ENCODE measurements at places on chromosomes 2 and 18. TPM values are rescaled to one million over a fixed set of nuclear protein-coding genes. Genes with fewer than 3 reads are reported as not detected.

GRCh38 chr18:44679914-44680272 lies 795 bp upstream of the SETBP1 start:
- DNase-seq: no peak

GRCh38 chr2:48380989-48381625 lies 148.8 kb upstream of the STON1 start:
- DNase-seq: no peak

- no peak for DNase-seq
Observed at GRCh38 chr2:181678861-181679543, 1.3 kb downstream of the NEUROD1 start.

DNA sequence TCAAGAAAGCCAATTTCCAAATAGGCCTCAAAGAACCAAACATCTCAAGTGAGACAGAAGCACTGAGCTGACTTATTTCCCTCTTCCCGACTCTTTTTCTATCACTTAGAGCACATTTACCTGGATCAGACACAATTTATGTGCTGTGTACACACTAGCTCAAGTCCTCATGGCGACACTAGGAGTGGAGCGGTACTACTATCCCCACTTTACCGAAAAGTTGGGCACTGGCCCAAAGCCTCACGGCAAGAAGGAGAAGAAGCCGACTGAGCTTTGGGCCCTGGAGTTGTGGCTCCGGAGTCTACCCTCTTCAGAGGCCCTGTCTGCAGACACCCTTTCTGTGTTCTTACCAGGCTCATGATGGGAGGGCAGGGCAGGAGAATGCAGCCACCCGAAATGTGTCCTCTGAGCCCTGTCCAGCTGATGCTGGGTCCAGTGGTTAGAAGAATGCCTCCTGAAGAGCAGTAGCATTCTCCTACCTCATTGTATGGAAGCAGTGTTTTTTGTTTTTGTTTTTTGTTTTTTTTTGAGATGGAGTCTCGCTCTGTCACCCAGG lies 91.7 kb upstream of the CNGA3 start:
- no peak for DNase-seq

GRCh38 chr2:186496401-186496800 lies 10.3 kb downstream of the ZC3H15 start:
- DNase-seq: no peak

GRCh38 chr2:195514365-195514764 lies 142.7 kb upstream of the SLC39A10 start:
- DNase-seq: no peak

- DNase-seq: no peak
Observed at GRCh38 chr18:70156886-70157285, 48.6 kb downstream of the RTTN start.

DNA sequence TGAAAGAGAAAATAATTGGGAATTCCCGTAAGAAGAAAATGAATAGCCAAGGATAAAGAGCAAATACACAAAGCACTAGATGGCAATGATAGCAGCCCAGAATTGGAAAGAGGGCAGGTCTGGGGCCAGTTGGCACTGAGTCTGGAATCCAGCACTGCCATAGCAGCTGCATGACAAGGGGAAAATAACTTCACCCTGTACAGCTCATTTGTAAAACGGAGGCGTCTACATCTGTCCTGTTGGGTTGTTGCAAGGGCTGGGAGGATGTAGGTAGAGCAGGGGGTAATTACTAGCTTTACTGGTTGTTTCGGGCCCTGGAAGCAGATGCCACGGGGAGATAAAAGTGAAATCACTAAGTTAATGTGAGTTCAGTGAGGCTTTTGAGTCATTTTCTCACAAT lies 110.0 kb upstream of the RASGRP3 start:
- no peak for DNase-seq

- DNase-seq: no peak
Observed at GRCh38 chr2:30366199-30366691, 80.8 kb upstream of the LCLAT1 start.

- no peak for DNase-seq
Observed at GRCh38 chr18:35691625-35692024, 110.1 kb downstream of the GALNT1 start.

- no peak for DNase-seq
Observed at GRCh38 chr2:82316586-82316985, 2012.0 kb upstream of the LRRTM1 start.

- no peak for DNase-seq
Observed at GRCh38 chr2:101753720-101754490, 56.4 kb downstream of the MAP4K4 start.

DNA sequence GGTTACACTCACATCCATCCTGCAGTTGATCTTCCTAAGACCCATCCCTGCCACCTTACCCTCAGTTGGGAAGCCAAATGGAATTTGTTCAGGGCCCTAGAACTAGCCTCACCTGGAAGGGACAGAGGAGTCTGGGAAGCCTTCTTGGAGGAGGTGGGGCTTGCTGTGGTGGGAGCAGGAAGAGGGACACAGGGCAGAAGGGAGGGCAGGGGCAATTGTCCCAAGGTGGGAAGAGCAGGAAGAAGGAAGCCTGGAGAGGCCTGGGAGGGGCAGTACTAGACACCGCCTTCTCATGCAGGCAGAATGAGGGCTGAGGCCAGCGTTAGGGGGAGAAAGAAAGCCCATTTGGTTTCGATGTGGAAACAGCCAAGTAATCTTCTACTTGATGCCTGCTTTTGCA lies 34.1 kb upstream of the ASPRV1 start:
- no peak for DNase-seq

GRCh38 chr18:36564841-36565240 lies 264.0 kb downstream of the TPGS2 start:
- no peak for DNase-seq

GRCh38 chr2:237383991-237384671 lies 29.8 kb downstream of the COL6A3 start:
- DNase-seq: no peak

ALPI gene
- polyA plus RNA-seq: not detected

CFAP210 gene
- 2.4 TPM for polyA plus RNA-seq

CDH7 gene
- polyA plus RNA-seq: 19.6 TPM

PLA2R1 gene
- polyA plus RNA-seq: 65.5 TPM

IL1F10 gene
- not detected for polyA plus RNA-seq

MC2R gene
- polyA plus RNA-seq: not detected

SCYGR4 gene
- polyA plus RNA-seq: not detected
